LHCN-M2 (cell line): ENCODE measurements at places on chromosomes 7 and 10. TPM values are rescaled to one million over a fixed set of nuclear protein-coding genes. Genes with fewer than 3 reads are reported as not detected.

DNA sequence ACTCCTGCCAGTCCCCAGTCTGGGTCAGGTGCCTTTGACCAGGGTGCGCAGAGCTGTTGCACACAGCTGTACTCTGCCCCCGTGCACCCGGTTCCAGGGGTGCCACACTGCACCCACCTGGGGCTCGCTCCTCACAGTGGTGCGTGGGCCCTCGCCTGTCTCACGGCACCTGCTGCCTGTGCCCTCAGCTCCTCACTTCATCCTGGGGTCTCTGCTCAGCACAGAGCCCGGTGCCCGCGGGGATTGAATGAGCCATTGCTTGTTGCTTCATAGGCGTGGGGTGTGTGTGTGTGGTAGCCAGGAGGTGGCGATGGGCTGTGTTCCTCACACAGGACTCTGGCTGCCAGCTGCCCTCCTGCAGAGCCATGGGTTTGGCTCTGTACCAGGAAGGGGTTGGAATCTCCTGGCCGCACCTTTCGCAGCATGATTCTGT is 18.5 kb downstream of the EIF3B start:
- DNase-seq: peak; percentile 18

DNA sequence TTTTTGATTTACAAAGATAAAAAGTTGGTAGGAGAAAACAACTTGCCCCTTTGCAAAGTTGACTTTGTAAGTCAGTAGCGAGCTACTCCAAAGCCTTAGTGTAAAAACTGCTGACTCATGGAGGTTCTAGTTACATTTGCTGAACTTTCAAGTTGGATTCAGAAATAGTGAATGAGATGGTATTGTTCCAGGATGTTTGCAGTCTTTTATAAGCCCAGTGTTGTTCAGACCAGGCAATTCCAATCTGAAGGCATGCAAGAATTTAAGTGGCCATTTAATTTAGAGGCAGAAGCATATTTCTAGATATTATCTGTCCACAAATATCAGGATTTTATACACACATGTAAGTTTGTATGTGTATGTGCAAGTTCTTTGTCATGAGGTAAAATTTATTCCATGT is 21.6 kb downstream of the TES start:
- DNase-seq: peak; percentile 58

Gene SFR1
- 13.1 and 14.9 TPM in 2 replicates for total RNA-seq

GRCh38 chr7:6360841-6361240 is 86.9 kb downstream of the DAGLB start:
- no peak for DNase-seq

GRCh38 chr7:140723006-140723405 is 26.5 kb downstream of the NDUFB2 start:
- no peak for DNase-seq

DNA sequence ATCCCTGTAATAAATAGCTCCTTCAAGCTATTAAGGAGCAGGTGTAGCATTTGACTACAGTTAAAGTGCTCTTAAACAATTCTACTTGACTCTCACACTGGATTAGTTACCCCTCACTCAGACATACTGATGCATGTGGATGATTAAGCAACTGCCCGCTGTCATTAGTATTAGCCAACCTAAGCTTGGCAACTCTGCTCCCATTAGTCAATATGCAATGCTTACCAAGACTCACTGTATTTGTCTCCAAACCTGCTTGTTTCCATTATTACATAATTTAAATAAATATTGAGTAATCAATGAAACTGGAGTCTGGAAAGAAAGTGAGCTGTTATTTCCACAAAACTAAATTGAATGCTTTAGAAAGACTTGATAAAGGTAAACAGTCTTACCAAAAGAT is 144.0 kb upstream of the ASAH2 start:
- DNase-seq: peak; percentile 42

Gene AKR1C4
- total RNA-seq: not detected in 2 replicates

Gene SEMA3C
- total RNA-seq: 104 and 136 TPM in 2 replicates

DNA sequence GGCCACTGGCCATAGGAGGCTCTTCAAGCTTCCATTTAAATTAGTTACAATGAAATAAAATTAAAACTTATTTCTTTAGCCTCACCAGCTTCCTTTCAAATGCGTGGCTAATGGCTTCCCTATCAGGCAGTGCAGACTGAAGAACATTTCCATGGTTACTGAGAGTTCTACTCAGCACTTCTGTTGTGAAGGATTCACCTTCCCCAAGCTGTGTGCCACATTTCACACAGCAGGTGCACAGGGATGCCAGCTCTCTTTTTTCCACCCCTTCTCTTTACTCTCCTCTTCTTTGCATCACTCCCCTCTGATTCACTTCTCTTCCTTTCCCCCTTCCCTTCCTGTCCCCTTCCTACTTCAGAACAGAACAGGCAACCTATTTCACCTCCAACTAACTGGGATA is 833 bp downstream of the GDF2 start:
- DNase-seq: no peak
